ENCODE measurements at places on chromosomes 4 and X. TPM values are rescaled to one million over a fixed set of nuclear protein-coding genes. Genes with fewer than 3 reads are reported as not detected.

Gene ACE2
- 1.8 TPM for total RNA-seq

GRCh38 chr4:77193511-77194102, 36.6 kb downstream of the CCNG2 start:
- DNase-seq: peak; percentile 61

DNA sequence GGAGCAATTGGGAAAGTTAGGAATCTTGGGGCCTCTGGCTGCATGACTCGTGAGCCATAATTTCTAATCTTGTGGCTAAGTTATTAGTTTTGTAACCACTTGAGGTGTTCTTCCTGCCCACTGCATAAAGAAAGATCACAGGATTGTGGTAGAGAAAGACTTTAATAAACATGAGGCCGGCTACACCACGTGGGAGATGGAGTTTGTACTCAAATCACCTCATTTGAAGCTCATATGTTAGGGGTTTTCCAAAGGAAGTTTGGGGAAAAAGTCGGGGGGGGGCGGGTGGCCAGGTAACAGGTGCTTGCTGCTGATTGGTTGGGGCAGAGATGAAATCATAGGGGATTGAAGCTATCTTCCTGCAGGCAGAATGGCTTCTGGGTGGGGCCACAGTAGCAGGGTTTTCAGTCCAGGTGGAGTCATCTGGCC, 287.8 kb downstream of the ZNF674 start:
- DNase-seq: no peak

Gene GAGE12F
- total RNA-seq: not detected

DNA sequence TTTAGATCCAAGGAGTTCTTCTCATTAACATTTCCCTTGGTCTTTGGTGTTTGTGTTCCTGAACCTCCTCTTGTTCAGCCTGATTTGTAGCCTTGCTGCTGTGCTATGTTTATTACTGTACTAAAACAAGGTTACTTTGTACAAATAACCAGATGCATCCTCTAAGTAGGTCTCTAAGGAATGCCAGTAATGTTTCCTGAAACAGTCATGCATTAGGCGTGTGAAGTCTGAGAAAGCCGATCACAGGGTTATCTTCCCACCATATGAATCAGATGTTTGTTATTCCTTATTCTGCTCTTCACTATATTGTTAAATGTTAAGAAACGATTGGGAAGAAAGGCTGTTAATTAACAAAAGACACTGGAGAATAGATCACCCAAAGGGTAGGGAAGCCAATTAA, 66.9 kb downstream of the GALNTL6 start:
- DNase-seq: no peak

DNA sequence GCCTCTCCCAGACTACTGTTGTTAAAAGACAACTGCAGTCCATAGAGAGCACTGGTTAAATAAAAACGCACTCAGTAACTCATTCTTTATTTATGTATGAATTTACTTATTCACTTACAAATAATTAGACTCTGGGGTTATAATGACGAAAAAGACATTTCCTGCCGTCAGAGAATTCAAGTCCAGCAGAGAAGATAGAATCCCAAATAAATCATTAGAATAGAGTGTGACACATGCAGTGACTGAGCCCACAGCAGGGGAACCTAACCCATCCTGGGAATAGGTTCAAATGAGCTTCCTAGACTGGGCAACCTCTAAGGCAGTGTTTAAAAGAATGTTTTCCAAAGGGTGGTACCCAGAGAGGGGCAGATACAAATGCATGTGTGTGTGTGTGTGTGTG, 53.9 kb downstream of the FGFBP1 start:
- DNase-seq: peak; percentile 17

- no peak for DNase-seq
These were observed 1682.3 kb upstream of the TENM3 start for GRCh38 chr4:180560896-180561295.

- no peak for DNase-seq
These were observed 401.3 kb upstream of the NDST4 start for GRCh38 chr4:115514675-115515074.

Data from ureter (tissue), 1 donor.